Cerebellar cortex (tissue), 1 donor: ENCODE measurements at places on chromosomes 7 and 10.
A peak's percentile ranks its signal among the peaks of the same experiment; 100 is the strongest.

GRCh38 chr10:36676321-36676720 lies 449.1 kb upstream of the ANKRD30A start:
- DNase-seq: no peak

DNA sequence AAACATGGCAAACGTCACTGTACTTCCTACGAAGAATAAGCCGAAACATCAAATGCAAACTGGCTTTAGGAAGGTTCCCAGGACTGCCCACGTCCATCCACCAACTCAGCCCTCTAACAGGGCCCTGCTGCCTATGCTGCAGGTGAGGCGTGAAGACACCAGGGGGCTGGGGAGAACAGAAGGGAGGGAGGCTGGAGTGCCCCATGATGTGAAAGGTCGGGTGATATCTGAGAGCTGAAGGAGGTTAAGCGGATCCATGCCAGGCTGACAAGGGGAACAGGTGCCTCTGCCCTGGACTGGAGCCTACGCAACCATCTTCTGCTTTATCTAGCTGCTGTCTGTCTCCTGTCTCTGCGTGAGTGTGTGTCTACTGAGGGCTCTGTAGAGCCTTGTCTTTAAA lies 40.2 kb upstream of the ATP6V0A4 start:
- DNase-seq: no peak

- peak; percentile 25 for DNase-seq
Measured at GRCh38 chr7:116862951-116863670, 724 bp downstream of the CAPZA2 start.

DNA sequence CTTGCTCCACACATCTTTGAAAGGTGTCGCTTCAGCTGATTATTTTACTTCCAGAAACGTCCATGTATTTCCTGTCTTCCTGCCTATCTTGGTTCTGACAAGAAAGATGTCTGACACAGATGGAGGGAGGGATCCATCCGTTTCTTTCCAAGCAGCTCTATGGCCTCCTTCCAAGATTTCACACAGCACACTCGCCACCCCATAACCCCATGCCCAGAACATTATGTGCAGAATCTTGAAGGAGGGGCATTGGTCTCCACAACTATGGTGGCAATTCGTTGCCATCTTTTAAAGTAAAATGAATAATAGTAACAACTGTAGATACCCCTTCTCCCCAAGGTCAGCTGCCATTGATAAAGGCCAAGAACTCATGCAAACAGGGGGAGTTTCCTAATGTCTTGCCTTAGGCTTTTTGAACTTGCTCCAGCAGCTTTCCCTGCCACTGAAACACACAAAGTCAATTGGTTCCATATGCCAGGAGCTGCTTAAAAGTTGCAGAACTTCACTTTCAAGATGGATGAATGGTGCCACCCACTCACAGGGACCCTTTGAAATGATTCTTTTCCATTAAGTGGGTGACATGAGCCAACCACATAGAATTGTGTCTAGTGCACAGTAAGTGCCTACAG lies 60.0 kb downstream of the VSTM4 start:
- DNase-seq: peak; percentile 49

DNA sequence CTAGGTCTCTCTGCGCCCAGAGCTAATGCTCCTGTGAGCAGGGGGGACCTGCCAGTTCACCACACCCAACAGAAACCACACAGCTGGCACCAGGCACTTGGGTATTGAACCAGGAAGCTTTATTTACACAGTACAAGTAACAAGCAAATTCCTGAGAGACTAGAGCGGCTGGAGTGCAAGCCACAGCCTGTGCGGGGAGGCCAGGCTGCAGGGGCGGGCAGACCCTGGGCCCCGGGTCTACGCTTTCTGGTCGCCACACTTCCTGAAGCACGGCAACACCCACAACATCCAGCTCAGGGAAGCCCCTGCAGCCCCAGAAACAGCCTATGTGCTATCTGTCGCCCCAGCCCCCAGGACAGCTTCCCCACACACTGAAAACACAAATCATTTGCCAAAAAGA lies 125.0 kb downstream of the FAM53B start:
- no peak for DNase-seq

GRCh38 chr10:110436554-110437350 lies 61.0 kb upstream of the DUSP5 start:
- DNase-seq: no peak

DNA sequence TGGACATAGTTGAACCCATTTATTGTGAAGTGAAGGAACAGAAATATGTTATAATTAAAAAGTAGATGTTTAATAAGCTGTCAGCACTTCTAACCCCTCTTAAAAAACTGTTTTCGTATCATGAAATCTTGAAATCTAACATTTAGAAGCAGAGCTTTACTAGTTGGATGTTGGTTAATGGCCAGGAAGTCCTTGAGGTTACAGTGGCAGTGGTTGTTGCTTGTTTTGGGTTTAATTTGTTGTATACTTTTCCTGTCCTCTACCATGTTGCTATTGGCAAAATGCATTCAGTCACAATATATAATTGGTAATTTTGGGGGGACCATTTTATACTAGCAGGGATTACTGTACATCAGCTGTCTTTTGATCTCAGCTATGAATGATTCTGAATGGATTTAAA lies 60.7 kb downstream of the EXOC4 start:
- DNase-seq: no peak

GRCh38 chr7:18228686-18229085 lies 201.0 kb upstream of the PRPS1L1 start:
- no peak for DNase-seq

- DNase-seq: no peak
Measured at GRCh38 chr10:96588616-96589419, 2.0 kb upstream of the TM9SF3 start.

DNA sequence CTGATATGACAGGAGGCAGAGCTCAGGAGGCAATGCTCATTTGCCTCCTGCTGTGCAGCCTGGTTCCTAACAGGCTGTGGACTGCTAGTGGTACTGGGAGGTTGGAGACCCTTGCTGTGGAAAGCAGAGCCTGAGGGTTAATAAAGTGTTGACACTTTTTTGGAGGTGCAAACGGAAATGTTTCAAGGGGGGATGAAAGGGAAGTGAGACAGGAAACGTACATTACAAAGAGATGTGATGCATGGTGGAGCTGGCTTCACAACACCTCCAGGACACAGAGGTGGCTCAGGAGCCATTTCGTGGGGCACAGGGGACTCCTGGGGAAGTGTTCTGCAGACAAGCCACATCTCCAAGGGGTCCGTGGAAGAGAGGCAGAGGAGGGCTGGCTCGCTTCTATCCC lies 137.6 kb upstream of the SVIL start:
- no peak for DNase-seq

- no peak for DNase-seq
Measured at GRCh38 chr10:101923256-101923655, 79.7 kb upstream of the KCNIP2 start.
